ENCODE measurements at places on chromosomes 5 and 9.

DNA sequence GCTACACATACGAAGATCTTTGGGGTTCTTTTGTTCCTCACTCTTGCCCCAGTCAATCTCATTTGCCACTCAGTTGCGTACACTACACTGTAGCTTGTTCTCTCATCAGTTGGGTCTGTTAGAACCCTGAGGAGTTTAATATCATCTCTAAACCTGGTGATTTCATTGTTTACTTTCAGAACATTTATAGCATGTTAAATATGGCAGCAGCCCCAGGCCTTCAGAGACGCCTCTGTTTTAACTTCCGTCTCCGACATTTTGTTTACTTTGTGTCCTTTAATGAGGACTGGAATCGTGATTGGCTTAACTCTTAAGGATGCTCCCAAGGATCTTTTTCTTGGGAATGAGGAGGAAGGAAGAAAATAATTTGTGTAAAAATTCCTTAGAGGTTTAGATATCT, 510.1 kb downstream of the NR2F1-AS1 start:
- DNase-seq, result no peak

DNA sequence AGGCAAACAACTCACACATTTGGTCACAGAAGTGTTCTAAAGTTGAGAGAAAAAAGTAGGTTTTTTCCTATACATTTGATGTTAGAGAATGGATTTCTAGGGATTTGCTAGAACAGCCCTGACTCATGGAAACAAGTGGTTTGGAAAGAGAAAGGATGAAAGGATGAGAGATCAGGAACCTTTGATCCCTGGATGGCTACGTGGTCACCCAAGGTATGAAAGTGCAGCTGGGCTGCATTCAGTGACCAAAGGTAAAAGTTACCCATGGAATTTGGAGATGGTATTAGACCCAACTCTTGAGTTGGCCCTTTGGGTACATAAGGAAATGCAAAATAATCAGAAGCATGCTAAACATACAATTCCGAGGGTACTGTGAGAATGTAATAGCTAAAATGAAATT, 61.3 kb upstream of the SPIN1 start:
- DNase-seq, result no peak

DNA sequence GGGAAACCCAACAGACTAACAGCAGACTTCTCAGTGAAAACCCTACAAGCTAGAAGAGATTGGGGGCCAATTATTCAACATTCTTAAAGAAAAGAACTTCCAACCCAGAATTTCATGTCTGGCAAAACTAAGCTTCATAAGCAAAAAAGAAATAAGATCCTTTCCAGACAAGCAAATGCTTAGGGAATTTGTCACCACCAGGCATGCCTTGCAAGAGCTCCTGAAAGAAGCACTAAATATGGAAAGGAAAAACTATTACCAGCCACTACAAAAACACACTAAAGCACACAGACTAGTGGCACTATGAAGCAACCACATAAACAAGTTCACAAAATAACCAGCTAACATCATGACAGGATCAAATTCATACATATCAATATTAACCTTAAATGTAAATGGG, 131.1 kb downstream of the OR2K2 start:
- DNase-seq, result no peak

- DNase-seq, result no peak
Observed at GRCh38 chr9:114090798-114091197, 8.3 kb downstream of the KIF12 start.

GRCh38 chr9:91891915-91892314, 58.1 kb downstream of the ROR2 start:
- DNase-seq, result no peak

GRCh38 chr5:144032375-144032774, 138.1 kb downstream of the YIPF5 start:
- DNase-seq, result no peak

- DNase-seq, result no peak
Observed at GRCh38 chr5:8953016-8953415, 592.9 kb downstream of the SEMA5A start.

- no peak for DNase-seq
Observed at GRCh38 chr5:69305512-69305911, 27.1 kb downstream of the CCDC125 start.

DNA sequence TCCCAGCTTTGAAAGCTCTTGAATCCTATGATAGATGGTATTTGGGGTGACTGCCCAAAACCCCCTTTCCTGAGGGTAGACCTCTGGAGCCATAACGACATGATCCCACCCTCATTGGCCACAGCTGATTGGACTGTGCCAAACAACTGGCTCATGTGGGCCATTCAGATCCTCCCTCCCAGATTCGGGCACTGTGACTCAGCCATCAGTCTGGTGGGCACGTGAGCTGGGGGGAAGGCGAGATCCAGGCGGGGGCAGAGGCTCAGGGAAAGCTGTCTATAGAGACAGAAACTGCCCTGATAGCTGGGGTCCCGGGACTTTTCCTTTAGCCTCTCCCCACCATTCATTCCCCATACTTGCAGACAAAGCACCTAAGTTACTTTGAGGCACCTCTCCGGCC, 15.1 kb upstream of the NCS1 start:
- DNase-seq, result no peak

GRCh38 chr5:139393497-139394122, 1.3 kb downstream of the PROB1 start:
- no peak for DNase-seq

DNA sequence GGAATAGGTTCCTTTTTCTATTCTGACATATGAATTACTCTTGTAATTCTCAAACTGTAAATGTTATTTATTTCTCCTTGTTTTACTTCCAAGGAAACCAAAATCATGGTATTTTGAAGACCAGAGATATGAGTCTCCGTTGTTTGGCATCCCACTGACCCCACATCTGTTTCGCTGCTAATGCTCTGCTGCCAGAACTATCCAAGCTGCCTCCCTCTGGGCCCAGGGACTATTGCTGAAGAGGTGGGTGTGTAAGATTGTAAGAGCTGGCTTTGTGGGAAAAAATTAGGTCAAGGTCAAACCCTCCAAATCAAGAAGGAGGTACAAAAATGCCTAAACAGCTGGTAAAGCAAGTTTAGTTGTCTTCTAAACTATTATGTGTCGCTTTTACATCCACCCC, 129.4 kb upstream of the MYO10 start:
- no peak for DNase-seq

DNA sequence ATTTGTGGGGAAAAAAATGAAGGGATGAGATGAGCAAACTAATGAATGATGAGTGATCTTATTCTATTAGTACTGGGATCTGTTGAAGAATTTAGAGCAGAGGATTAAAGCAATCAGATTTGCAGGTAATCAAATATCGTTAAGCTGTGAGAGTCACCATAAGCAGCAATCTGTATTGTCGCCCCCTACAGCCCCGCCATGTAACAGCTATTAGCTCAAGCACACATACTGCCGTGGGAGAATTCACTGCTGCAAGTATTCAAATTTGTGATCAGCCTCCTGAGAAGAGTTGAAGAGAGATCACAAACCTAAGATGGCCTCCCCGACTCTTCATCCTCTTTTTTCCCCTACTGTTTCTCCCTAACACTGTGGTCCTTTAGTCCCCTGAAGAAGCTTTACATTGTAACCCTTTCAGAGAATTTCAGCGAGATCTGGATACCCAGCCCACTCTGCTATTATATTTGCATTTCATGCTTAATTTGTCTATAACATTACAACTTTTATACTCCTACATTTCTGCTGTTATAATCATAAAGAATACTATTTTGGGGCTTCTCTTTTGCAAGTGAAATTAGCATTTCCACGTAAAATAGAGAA, 28.5 kb upstream of the PHF24 start:
- DNase-seq, result peak; percentile 37

Data from globus pallidus (tissue), 1 donor.